ENCODE measurements at places on chromosomes 11 and 22. TPM values are rescaled to one million over a fixed set of nuclear protein-coding genes. Genes with fewer than 3 reads are reported as not detected.
A peak's percentile ranks its signal among the peaks of the same experiment; 100 is the strongest.

DNA sequence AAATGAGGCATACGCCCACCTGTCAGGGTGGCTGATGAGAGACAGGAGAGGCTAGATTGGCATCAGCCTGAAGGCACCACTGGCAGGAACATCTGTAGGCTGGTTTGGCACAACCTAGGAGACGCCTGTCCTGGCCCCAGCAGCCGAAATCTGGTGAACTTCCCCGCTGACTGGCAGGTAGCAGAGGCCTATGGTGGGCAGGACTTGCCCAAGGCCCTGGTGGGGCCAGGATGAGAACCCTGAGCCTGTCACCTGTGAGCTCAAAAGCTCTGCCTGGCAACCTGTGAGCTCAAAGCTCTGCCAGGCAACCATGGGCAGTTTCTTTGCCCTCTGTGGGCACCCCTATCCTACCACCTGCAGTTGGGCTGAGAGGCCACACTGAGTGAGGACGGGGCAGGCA lies 2.5 kb downstream of the DERL3 start:
- H3K4me1 ChIP-seq, result peaks cover 11% of the 10 kb centered on the region
- no peaks in the 10 kb centered on the region for H3K36me3 ChIP-seq
- no peak overlapping the region for H3K4me3 ChIP-seq
- DNase-seq, result no peak

DNA sequence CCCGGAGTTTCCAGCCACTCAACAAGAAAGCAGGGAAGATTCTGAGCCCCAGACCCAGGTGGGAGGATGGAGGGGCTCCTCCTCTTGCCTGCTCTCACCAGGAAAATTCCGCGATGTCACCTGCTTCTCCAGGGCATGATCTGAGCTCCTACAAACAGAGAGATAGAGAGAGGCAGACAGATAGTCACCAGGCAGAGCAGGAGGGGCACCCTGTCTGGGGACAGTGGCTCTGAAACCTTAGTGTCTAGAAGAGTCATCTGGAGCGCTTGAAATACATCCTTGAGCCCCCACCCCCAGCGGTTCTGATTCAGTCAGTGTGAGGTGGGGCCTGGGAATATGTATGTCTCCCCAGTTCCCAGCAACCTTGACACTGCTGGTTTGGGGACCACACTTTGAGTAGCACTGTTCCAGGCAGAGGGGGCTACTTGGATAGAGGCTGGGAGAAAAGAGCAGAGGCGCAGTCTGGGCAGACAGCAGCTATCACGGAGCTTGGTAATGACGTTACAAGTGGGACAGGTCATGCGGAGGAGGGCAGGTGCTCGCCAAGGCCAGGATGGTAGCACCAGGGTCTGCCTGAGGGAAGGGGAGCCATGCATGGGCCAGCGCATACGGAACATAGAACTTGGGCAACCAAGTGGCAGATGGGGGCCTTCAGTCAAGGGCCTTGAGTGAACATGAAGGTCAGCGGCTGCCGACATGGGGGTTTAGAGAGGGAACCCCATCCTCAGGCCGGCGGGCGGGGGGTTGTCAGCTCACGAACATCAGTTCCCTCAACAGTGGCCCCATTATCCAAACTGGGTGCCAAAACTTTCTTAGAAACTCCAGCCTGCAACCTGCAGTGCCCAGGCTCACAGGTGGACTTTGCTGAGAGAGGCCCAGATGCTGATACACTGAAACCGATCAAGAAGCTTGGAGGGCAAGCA lies 60.9 kb upstream of the MYEOV start:
- H3K4me3 ChIP-seq, result no peak overlapping the region
- no peaks in the 10 kb centered on the region for H3K27me3 ChIP-seq
- no peak overlapping the region for H3K27ac ChIP-seq
- no peak for DNase-seq

The TRPC6 gene
- 0.09 TPM for total RNA-seq

GRCh38 chr11:112697391-112698178 lies 263.6 kb upstream of the NCAM1 start:
- DNase-seq, result peak; percentile 74
- H3K4me1 ChIP-seq, result peaks cover 23% of the 10 kb centered on the region
- H3K36me3 ChIP-seq, result no peaks in the 10 kb centered on the region
- H3K4me3 ChIP-seq, result no peak overlapping the region

Data from neural progenitor cell (in vitro differentiated cells).